Vein endothelial cell (primary cell): ENCODE measurements at places on chromosomes 11 and 22. TPM values are rescaled to one million over a fixed set of nuclear protein-coding genes. Genes with fewer than 3 reads are reported as not detected.

SLN gene
- not detected in 2 replicates for total RNA-seq

THYN1 gene
- total RNA-seq, result 50.2 and 51.9 TPM in 2 replicates

OR8G5 gene
- not detected in 2 replicates for total RNA-seq

OR8G1 gene
- not detected in 2 replicates for total RNA-seq

OR52I2 gene
- total RNA-seq, result not detected in 2 replicates

C22orf42 gene
- not detected in 2 replicates for total RNA-seq

GLB1L2 gene
- total RNA-seq, result 0.67 and 1.6 TPM in 2 replicates

RIC3 gene
- total RNA-seq, result not detected in 2 replicates

TSGA10IP gene
- not detected in 2 replicates for total RNA-seq

TRPC6 gene
- total RNA-seq, result under 0.01 and 0.10 TPM in 2 replicates

MICALL1 gene
- 55.5 and 59.1 TPM in 2 replicates for total RNA-seq

KRTAP5-9 gene
- total RNA-seq, result not detected in 2 replicates

P2RY6 gene
- total RNA-seq, result 0.29 and 0.33 TPM in 2 replicates

EMID1 gene
- under 0.01 TPM in 1 of 2 replicates, not detected in the other for total RNA-seq

CREB3L1 gene
- 0.65 and 1.3 TPM in 2 replicates for total RNA-seq

INS gene
- total RNA-seq, result not detected in 2 replicates

OR10A2 gene
- not detected in 2 replicates for total RNA-seq

SYT8 gene
- not detected in 2 replicates for total RNA-seq

RELT gene
- total RNA-seq, result 8.8 and 12.5 TPM in 2 replicates

PACSIN3 gene
- total RNA-seq, result 11.2 and 26.1 TPM in 2 replicates

MS4A4E gene
- total RNA-seq, result not detected in 2 replicates

TREH gene
- total RNA-seq, result not detected in 2 replicates

FAM111B gene
- total RNA-seq, result 9.1 and 17.1 TPM in 2 replicates

IL10RA gene
- total RNA-seq, result 0.10 TPM in 1 of 2 replicates, not detected in the other

OR51B4 gene
- not detected in 2 replicates for total RNA-seq

CDON gene
- total RNA-seq, result 3.3 and 4.7 TPM in 2 replicates

CHRNA10 gene
- total RNA-seq, result 2.0 and 2.4 TPM in 2 replicates

ZMAT5 gene
- total RNA-seq, result 10.8 and 17.3 TPM in 2 replicates

OR51E2 gene
- not detected in 2 replicates for total RNA-seq

TESMIN gene
- total RNA-seq, result 1.1 and 7.5 TPM in 2 replicates

TRIM34 gene
- 11.3 and 13.1 TPM in 2 replicates for total RNA-seq

TRIM51 gene
- total RNA-seq, result not detected in 2 replicates

IL18 gene
- 0.19 TPM in 1 of 2 replicates, not detected in the other for total RNA-seq

DDX25 gene
- total RNA-seq, result not detected in 2 replicates

BTBD18 gene
- total RNA-seq, result not detected in 2 replicates
